ENCODE measurements at places on chromosomes 1 and 21.
A peak's percentile ranks its signal among the peaks of the same experiment; 100 is the strongest.

DNA sequence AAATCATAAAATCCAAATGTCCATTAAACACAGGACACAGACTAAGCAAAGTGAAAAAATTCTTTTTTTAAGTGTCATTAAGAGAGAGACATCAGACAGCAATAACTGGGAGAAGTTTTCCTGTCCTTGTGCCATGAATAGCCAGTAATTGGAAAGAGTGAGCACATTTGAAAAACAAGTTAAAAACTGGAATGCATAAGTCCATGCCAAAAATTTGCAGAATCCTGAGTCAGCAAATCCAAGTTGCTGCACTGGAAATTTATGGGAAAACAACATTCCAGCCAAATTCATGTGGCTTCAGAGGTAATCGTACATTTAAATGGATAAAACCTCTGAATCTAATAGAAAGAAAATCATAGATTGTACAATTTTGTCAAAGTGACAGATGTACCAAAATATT, 291.4 kb downstream of the LRRC40 start:
- no peak for DNase-seq

GRCh38 chr1:19936061-19936750, 12.8 kb upstream of the PLA2G2E start:
- DNase-seq, result no peak

GRCh38 chr1:52913537-52913936, 8.0 kb downstream of the ECHDC2 start:
- no peak for DNase-seq

DNA sequence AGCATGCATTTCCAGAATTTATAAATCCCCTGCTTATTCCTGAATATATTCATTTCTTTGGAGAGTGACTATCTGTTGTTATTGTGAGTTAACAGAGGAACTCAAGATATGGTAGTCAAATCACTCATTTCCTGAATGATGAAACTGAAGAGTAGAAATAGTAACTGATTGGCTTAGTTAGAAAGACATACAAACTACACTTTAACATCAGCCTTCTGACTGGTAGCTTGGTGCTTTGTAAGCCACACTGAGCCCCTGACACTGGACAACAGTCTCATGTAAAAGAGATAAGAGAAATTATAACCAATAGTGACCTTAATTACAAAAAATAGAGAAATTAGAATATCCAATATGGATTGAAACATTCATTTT, 4.8 kb downstream of the GBP7 start:
- no peak for DNase-seq

DNA sequence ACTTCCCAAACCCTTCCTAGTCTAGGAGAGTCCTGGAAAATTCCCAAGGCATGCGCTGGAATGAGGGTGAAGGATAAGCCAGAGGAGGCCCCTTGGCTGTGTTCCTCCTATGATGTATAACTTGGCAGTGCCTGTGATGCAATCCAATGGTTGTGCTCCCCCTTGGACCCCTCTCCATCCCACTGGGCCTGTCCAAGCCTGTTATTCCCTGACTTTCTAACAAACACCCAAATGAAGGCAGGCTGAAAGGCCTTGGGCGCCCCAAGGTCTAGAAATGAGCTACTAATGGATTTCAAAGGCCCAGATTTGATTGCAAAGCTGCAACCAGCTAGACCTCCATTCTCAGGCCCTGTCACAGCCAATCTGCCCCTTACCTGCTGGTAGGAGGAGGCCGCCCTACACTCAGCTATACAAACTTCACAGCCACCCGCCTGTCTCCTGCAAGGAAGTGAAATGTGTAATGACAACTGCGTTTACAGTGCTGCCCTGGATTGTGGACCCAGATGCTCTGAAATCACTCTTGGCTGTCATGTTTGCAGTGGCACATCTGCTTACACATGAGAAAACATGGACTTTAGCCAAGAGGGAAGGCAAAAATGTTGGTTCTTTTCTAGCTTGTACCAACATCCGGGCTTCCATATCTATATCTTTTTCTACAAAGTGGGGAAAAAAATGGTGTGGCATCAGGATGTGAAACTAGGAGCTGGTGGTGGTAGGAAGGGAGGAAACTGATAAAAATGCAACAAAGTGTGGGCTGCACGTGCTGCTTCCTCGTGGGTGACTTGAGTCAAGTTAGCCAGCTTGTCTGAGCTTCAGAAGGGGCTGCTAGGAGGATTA, 130.4 kb downstream of the TRABD2B start:
- no peak for DNase-seq

- no peak for DNase-seq
Measured at GRCh38 chr1:150127868-150128267, 21.8 kb upstream of the PLEKHO1 start.

DNA sequence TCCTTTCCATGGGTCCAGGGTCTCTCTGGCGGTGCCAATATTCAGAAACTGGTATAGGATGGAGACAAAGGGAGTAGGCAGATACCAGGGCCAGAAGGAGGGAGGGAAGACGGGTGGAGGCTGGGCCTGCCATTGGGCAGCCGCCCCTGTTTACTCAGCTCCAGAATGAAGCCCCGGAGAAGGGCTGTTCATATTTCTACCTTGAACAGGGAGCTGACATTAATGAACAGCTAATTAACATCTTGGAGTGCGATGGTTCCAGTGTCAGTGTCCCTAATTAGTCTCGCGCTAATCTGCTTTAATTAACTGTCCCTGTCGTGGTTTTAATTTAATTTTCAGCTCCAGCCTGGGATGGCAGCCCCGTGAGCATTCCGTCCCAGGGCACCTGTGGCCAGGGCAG, 113.8 kb downstream of the EPHB2 start:
- DNase-seq, result no peak

DNA sequence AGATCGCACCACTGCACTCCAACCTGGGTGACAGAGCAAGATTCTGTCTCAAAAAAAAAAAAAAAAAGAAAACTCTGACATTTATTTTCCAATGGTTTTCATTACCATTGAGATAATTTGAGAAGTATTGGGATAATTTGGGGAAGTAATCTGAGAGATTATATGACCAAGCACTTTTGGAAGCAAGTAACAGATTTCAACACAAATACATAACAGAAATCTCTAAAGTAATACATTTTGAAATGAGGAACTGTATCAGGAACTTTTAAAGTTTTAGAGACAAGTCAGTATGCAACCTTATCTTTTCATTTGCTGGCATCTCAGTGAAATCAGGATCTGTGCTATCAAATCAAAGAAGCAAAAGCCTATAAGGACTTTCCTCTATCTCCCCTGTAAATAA, 25.4 kb upstream of the SLC16A1 start:
- no peak for DNase-seq

DNA sequence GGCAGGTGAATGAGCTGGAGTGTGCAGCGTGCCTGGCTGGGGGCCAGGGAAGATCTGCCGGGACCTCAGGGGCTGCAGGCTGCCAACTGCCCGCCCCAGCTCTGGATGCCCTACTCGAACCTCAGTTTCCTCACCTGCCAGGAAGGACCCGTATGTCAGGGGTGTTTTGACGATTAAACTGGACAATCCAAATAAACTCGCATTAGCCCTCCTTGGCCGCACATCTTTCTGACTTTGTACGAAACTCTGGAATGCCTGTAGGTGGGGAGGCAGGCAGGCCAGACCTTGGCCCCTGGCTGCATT, 8.3 kb upstream of the ZNF669 start:
- DNase-seq, result no peak

DNA sequence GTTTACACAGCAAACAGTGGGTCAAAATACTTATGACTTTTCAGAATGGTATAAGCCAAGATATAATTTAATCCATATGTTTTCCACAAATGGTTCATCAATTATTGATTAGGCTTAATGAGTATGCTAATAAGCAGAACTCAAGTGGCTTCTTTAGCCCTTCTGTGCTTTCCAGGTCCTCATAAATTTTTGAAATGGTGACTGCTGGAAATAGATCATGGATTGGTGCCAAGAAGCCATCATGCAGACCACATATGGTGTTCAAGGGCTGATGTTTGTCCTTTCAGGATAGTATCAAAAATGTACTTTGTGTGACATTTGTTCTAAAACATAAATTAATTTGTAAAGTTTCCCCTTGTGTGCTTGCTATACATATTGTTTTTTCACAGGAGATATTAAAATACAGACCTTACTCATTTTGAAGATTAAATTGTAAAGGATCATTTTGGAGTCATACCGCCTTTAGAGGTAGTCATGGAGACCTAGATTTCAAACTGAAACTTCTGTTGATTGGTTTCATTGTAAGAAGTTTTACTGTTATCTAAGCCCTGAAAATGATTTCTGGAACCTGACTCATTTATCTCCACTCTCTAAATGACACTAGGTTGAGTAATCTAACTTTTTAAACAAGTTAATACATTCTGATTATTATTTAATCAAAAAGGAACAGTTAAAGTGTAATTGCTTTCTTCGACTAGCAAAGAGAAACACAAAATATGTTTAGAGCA, 507.9 kb downstream of the PLA2G4A start:
- DNase-seq, result no peak

DNA sequence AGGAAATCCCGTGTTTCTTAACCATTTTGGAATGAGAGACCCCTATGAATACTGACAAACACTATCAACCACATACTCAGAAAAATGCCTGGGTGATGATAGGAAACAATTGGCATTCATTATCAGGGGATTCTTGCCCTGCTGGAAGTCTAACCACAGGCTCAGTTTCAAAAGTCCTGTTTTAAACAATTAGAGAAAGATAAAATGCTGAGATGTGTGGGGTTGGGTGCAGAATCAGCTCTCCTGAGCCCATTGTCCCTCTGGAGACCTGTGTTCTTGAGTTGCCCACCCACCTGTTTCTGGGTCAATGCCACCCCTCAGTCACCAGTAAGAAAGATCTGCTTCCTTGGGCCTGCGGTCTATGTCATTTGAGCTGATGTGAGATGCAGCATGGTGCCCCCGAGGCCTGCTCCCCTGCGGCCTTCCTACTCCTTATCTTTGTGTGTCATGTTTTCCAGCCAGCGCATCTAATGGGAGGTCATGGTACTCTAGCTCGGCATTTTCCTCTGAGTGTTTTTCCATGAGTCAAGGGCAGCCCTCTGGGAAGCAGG, 130.3 kb upstream of the PLXNA2 start:
- no peak for DNase-seq

GRCh38 chr1:170670802-170671628, 7.1 kb downstream of the PRRX1 start:
- no peak for DNase-seq

- DNase-seq, result no peak
Measured at GRCh38 chr1:172460177-172460576, 16.3 kb upstream of the PIGC start.

DNA sequence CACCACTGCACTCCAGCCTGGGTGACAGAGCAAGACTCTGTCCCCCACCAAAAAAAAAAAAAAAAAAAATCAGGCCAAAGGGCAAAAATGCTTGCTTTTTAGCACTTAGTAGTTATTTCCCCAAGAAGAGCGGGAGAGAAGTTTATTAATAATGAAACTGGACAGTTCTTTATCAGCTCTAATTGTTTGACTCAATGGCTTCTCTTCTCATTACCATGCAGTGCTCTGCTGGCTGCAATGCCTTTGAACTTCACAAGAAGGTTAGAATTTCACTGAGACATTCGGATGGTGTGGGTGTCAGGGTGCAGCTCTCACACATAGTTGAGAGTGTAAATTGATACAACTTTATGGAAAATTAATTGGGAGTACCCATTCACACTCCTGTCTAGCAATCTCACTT, 63.7 kb downstream of the EDARADD start:
- no peak for DNase-seq

GRCh38 chr1:232557502-232558191, 72.3 kb downstream of the SIPA1L2 start:
- no peak for DNase-seq

DNA sequence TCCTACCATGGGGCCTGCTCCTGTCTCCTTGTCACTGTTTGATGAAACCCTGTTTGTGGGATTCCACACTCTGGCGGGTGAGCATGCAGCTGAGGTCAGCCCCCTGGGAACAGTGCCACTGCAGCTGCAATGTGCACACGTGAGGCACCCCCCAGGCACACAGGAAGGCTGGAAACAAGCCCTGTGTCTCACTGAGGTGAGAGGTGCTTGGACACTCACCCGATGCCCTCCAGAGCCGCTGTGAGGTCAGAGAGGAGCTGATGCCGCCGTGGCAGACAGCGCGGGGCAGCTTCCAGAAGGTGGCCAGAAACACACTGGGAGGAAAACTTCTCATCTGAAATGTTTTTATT, 49.7 kb downstream of the SLX9 start:
- DNase-seq, result no peak

DNA sequence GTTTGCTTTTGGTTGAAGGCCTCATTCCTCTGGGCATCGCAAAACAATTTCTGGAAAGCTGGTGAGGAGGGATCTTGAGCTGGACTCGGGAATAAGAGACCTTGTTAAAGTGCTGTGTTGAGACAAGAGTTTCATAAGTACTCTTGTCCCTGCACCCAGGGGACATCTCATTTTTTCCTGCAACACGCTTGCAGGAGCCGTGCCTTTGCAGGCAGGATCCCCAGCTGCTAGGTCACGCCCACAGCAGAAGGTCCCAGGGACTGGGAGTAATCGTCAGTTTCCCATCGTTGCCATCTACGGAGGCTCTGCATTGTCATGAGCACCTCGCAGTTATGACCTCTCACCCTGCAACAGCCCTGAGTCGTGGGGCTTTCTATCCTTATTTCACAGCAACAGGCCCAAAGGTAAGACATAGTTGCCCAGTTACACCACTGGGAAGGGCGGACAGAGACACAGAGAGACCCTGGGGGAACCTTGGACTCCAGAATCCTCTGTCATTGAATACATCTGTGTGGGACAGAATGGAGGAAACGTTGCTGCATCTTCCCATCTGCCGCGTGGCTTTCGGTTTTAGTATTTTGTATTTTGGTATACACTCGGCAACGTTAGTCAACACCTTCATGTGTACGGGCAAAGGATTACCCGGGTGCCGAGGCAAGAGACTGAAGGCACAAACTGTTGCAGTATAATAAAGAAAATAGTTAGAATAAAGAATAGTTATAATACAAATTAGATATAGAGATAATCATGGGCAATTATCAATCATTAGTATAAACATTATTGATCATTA, 60.4 kb upstream of the DMRTB1 start:
- DNase-seq, result no peak

DNA sequence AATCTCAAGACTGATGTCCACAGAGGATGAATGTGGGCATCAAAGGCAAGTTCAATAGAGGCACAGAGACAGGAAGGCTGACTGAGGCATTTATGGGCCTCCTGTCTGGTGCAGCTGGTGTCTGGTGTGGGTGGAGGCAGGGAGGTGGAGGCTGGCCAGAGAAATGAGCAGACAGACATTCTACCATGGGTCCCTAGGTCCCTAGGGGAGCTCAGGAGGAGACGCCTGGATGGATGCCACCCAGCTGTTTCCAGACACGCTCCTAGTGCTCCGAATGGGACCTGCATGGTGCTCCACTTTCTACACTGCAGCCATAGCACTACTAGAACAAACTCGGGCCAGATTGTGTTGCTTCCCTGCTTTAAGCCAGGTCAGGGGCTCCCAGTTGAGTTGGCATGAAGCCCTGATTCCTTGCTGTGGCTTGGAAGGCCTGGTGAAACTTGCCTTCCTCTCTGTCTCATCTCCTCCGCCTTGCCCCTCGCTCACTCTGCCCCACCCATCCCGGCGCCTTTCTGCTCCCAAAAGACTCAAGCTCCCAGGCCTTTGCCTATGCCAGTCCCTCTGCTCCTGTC, 25.3 kb downstream of the PADI2 start:
- no peak for DNase-seq

- peak; percentile 31 for DNase-seq
Measured at GRCh38 chr1:3610527-3611169, 660 bp downstream of the MEGF6 start.
